ENCODE measurements at places on chromosomes 1 and 21. TPM values are rescaled to one million over a fixed set of nuclear protein-coding genes. Genes with fewer than 3 reads are reported as not detected.

Gene ETV3L
- total RNA-seq = not detected

DNA sequence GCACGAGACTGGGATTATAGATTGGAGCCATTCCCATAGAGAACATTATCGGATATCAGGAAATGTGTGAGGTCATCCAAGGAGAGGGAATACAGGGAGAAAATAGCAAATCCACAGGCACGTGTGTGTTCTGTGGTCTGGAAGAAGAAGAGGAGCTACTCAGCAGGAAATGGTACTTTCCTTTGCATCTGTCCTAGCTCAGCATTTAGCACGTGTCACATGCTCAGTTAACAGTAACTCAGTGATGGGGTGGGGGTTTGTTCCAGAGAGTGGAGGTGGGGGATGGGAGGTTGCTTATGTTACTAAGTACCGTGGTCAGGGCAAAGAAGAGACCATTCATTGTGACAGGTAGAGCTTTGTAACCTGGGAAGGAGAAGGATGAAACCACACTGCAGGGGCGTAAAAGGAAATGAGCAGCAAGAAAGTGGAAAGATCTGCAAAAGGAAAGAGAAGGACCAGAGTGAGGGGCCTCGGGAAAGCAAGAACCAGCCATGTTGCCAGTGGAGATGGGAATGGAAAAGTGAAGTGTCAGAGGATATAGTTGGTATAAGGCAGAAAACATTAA is 100.4 kb downstream of the ATP5PO start:
- H3K27ac ChIP-seq = no peak overlapping the region
- no peaks in the 10 kb centered on the region for H3K27me3 ChIP-seq
- H3K4me1 ChIP-seq = peaks cover 13% of the 10 kb centered on the region
- DNase-seq = no peak
- H3K36me3 ChIP-seq = peaks cover 36% of the 10 kb centered on the region
- H3K4me3 ChIP-seq = no peak overlapping the region

Gene CTSE
- not detected for total RNA-seq

Gene MGST3
- 123 TPM for total RNA-seq

All from SJSA1 (cell line).